CD4-positive, alpha-beta T cell (primary cell): ENCODE measurements at places on chromosomes 4 and X. TPM values are rescaled to one million over a fixed set of nuclear protein-coding genes. Genes with fewer than 3 reads are reported as not detected.

Gene TLR10
- total RNA-seq: not detected

Gene IL2
- total RNA-seq: 4.7 TPM

Gene MAGEE2
- total RNA-seq: not detected

Gene F8A1
- total RNA-seq: 6.4 TPM

Gene SSX2B
- not detected for total RNA-seq

Gene DUX4
- total RNA-seq: not detected

Gene CWH43
- not detected for total RNA-seq

Gene RPGR
- 17.1 TPM for total RNA-seq

Gene XG
- total RNA-seq: not detected

Gene PDGFRA
- not detected for total RNA-seq

Gene MAGEA6
- not detected for total RNA-seq

Gene FRAS1
- not detected for total RNA-seq

Gene PCDH11X
- not detected for total RNA-seq

Gene TLR3
- total RNA-seq: 0.28 TPM

Gene CYLC1
- not detected for total RNA-seq

Gene CBR4
- total RNA-seq: 5.1 TPM

Gene RBMXL3
- not detected for total RNA-seq

Gene TMPRSS11D
- not detected for total RNA-seq

Gene FGB
- not detected for total RNA-seq

Gene USP26
- total RNA-seq: not detected

Gene NAA11
- total RNA-seq: not detected

Gene SOD3
- not detected for total RNA-seq

Gene TBC1D25
- 30.5 TPM for total RNA-seq

Gene MRPL1
- total RNA-seq: 17.5 TPM

Gene FUNDC1
- total RNA-seq: 5.4 TPM

Gene CXorf51B
- not detected for total RNA-seq

Gene TRPC5OS
- not detected for total RNA-seq

Gene VCX3A
- total RNA-seq: not detected

Gene COL4A5
- total RNA-seq: not detected

Gene AR
- total RNA-seq: not detected
